ENCODE measurements at places on chromosomes 5 and 9.

- peak; percentile 21 for DNase-seq
These were observed 12.1 kb downstream of the EXD3 start for GRCh38 chr9:137410891-137411249.

- DNase-seq = no peak
These were observed 251.5 kb upstream of the TNC start for GRCh38 chr9:115369322-115369957.

- DNase-seq = no peak
These were observed 8.9 kb downstream of the TSSK1B start for GRCh38 chr5:113425909-113426308.

GRCh38 chr9:133148199-133149129 is 15.2 kb downstream of the GBGT1 start:
- no peak for DNase-seq

- DNase-seq = no peak
These were observed 6.3 kb downstream of the LHX3 start for GRCh38 chr9:136198605-136199083.

- DNase-seq = no peak
These were observed 6.8 kb downstream of the RALGDS start for GRCh38 chr9:133113949-133114885.

- no peak for DNase-seq
These were observed 2.9 kb upstream of the TGFBI start for GRCh38 chr5:136025900-136026299.

Data from H9 (cell line).